ENCODE measurements at places on chromosomes 3 and 15.

- DNase-seq: no peak
Measured at GRCh38 chr3:74500257-74500656, 114.2 kb downstream of the CNTN3 start.

GRCh38 chr3:138686771-138687221, 78.2 kb downstream of the FAIM start:
- no peak for DNase-seq

GRCh38 chr3:149000206-149000745, 8.9 kb downstream of the GYG1 start:
- DNase-seq: no peak

GRCh38 chr3:120275618-120276017, 9.4 kb downstream of the GPR156 start:
- DNase-seq: no peak

- peak; percentile 67 for DNase-seq
Measured at GRCh38 chr15:64153480-64154367, 2.2 kb downstream of the SNX22 start.

- DNase-seq: no peak
Measured at GRCh38 chr15:32908135-32908801, 190.5 kb downstream of the GREM1 start.

DNA sequence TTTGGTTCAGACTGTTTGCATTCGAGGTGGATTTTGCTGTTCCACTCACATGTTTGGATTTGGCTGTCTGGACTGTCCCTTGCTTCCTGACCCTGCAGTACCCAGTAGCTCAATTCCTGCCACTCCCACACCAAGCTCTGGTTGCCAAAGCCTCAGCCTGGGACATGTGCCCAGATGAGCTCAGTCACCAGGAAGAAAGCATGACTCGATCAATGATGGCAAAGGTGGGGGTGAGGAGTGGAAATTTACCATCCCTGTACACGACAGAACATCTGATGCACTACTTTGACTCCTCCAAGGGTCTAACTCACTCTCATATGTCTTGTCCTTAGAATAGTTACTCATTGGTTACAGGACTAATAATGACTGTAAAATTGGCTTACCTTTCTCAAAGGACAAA, 45.2 kb downstream of the ZNF385D start:
- DNase-seq: no peak

GRCh38 chr15:74345051-74345450, 22.4 kb downstream of the CYP11A1 start:
- DNase-seq: no peak

GRCh38 chr3:194612221-194612620, 21.0 kb downstream of the TMEM44 start:
- no peak for DNase-seq

DNA sequence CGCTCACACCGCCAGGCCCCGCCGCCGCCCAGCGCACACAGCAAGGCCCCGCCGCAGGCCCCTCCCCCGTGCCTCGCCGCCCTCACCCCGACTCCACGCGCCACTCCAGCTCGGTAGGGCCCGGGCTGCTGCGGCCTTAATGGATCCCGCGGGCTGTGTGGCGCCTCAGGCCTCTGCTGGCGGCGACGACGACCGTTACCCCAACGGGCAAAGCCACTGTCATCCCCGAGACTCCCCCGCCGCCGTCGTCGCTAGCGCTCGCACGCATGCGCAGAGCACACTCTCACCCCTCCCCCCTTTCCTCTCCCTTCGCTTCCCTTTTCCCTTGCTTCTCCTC, at the start of gene MSL2:
Gene MSL2 (minus strand): TSS at position 272 of the 337 bp plus-strand sequence. CDS start 1,222 bp downstream, outside the sequence.
- DNase-seq: peak; percentile 81

DNA sequence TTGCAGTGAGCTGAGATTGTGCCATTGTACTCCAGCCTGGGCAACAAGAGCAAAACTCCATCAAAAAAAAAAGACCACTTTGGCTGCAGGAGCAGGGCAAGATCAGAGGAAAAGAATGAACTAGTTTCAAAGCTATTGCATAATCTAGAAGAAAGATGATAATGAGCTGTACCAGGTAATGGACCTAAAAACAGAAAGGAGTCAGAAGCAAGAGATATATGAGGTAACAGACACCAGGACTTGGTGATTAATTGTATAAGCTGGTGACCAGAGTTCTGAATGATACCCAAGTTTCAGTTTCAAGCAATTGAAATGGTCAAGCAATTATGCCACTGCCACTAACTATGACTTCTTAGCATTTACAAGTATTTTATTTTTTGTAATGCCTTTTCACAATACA, 2.9 kb downstream of the POLQ start:
- DNase-seq: no peak

- DNase-seq: no peak
Measured at GRCh38 chr3:85142626-85143025, 183.8 kb downstream of the CADM2 start.
